ENCODE measurements at places on chromosomes 12 and 14.

- DNase-seq, result no peak
Measured at GRCh38 chr12:91773749-91774429, 371.8 kb downstream of the BTG1 start.

DNA sequence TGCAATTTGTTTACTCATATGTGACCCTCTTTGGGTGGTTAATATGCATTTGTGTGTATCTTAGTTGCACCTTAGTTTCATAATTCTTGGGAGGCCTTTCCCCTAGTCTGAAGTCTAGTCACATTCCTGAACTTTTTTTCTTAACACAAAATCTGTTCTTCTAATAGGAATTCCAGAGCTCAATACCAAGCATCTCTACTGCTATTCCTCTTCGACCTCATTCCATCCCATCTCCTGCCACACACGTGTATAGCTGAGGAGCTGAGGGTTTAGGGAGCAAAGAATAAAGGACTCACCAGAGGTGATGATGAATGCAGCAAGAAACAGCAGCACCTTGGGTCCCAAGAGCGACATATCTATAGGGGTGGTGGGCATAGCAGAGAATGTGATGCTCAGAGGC lies 875 bp downstream of the MFAP5 start:
- no peak for DNase-seq

- peak; percentile 27 for DNase-seq
Measured at GRCh38 chr14:54200726-54201125, 196.1 kb upstream of the CDKN3 start.

DNA sequence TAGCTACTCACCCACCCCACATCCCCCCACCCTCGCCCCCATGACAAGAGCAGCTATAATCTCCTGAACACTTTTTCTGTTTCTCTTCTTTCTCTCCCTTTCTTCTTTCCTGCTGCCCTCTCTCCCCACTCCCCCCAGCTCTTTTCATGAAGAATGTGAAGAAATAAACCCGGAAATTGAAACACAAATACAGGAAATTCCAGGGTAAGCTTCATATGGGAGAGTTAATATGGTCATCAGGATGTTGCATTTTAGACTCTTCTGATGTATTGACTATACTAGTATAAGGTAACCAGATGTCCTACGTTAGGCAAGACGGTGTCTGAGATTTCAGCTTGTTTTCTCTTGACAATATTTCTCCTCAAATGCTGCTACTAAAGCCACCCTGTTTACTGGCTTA lies 41.6 kb upstream of the LRIG3 start:
- DNase-seq, result no peak

GRCh38 chr12:119843100-119843499 lies 34.0 kb downstream of the CIT start:
- DNase-seq, result no peak

DNA sequence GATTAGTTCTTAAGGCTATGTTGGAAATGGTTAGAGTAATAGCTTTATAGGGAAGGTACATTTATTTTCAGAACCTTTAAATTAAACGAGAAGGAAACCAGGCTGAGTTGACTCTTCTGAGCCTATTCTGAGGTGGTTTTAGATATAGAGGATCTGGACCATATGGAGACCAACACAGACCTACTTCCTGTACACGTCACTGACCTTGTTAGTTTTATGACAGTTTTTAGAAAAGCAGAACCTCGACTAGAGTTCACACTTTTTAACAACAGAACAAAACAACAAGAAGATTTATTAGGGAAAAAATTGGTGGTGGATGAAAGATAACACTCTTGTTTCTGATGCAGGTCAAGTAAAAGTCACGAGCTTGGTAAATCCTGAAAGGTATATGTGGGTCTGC lies 107.1 kb downstream of the NPAS3 start:
- DNase-seq, result no peak

DNA sequence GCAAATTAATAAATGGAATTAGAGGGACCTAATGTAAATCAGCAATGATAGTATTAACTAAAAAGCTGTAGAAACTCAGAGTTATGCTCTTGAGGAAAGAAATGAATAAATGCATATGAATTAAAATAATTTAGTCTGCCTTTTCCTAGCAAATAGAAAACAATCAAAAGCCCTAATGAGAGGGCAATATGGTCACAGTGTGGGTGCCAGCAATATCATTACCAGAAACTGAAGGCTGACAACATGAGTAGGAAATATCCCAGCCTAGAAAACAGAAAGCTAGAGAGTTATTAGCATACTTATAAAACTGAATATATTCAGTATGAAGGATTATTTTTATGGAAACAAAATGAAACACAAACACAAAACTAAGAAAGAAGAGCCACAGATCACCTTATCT lies 987.5 kb upstream of the SEL1L start:
- no peak for DNase-seq

DNA sequence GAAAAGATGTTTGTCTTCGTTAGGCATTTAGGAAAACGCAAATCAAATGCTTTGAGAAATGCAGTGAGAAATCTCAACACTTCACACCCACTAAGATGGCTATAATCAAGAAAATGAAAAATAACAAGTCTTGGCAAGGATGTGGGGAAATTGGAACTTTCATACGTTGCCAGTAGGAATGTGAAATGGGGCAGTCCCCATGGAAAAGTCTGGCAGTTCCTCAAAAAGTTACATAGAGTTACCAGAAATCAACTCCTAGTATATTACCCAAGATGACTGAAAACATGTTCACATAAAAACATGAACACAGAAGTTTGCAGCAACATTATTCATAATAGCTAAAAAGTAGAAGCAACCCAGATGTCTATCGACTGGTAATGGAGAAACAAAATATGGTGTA lies 41.5 kb upstream of the LRTM2 start:
- DNase-seq, result no peak

DNA sequence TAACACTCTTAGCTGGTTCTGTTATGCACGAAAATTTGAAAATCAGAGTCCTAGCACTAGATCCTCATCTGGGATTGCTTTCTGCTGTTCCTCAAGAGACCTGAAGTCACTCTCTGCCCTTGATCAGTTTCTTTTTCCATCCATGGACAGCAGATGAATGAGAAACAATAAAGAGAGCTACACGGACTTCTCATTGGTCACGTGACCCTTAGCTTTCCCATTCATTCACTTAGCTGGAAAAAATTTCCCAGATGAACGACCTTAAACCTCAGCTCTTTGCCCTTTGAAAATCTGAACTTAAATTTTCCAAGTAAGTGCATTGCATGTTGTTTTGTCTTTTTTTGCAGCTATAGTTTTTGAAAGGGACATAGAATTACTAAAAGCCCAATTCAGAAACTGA lies 27.2 kb upstream of the RGS6 start:
- no peak for DNase-seq

DNA sequence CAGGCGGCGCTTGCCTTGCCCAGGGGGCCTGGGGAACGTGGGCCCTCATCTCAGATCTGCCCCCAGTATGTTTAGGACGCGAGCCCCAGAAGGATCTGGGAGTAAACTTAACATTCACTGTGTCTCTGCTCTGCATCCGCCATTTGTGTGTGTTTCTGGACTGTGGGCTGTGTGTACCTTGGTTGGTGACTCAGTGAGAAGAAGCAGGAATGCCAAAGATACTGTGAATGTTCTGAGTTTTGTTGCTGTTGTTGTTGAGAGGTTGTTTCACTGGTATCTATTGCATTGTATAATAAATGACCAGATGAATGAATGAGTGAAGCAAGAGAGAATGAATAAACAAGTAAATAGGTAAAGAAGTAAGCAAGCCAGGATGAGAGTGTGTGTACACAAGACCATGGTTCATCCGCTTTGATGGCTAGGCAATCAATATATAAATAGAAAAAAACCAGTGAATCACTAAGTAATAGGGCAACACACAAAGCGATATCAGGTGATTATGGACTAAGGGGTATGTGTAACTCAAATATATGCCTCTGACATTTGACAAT lies 20.5 kb downstream of the MEG3 start:
- DNase-seq, result no peak

- DNase-seq, result no peak
Measured at GRCh38 chr12:93358821-93359220, 18.9 kb upstream of the NUDT4 start.

DNA sequence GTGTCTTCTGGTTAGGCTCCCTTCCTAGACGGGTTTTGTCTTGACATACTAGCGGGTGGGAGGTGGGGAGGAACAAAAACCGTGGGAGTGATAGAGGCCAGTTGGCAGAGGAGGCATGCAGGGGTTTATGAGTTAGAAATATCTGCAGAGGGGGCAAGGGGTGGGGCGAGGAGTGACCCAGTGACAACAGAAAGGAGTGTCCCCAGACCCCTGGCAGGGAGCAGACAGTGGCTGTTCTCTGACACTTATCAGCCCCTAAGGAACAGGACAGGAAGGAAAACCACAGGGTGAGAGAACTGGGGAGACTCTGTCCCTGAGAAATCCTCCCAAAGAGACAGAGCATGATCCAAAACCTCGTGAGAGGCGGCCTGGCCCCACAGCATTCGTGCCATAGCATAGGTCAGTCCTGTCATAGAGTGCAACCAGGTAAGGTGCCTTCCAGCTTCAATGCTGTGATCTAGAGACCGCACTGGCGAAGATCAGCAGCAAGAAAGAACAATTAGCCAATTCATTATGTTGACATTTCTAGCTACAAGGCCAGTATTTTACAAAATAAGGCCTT lies 141.4 kb downstream of the CRADD start:
- DNase-seq, result no peak

DNA sequence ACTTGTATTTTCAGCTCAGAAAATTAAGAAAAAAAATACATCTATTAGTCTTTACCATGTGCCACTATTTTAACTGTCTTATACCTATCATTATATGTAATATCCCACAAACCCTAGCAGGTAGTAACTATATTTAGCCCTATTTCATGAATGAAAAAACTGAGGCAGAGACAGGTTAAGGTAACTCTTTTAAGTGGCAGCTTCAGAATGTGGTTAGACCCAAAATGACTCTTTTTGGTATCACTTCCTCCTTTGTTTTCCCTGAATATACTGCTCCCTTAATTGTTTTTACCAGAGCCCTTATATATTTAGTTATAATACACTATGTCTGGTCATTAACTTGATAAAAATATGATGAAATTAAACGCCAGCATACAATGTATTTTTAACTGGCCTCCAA lies 235.6 kb upstream of the RPL10L start:
- DNase-seq, result peak; percentile 26

- no peak for DNase-seq
Measured at GRCh38 chr12:96359328-96359727, 40.9 kb downstream of the CDK17 start.

DNA sequence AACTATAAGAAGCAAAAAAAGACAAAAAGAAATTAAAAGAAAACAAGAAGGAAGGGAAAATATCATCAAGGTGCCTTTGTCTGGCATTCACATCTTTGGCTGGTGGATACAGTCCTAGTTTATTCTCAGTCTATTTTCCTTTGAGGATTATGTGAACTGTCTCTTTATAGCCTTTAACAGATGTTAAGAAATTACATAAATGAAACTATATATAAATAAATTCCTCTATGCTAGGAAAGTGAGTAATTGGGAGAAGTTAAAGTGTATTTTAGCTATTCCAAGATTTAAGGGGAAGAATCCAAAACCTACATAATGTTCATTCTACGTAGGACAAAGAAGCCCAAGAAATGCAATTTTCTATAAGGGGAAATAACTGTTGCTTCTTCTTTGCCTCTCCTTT lies 316.3 kb downstream of the ADAMTS20 start:
- no peak for DNase-seq

DNA sequence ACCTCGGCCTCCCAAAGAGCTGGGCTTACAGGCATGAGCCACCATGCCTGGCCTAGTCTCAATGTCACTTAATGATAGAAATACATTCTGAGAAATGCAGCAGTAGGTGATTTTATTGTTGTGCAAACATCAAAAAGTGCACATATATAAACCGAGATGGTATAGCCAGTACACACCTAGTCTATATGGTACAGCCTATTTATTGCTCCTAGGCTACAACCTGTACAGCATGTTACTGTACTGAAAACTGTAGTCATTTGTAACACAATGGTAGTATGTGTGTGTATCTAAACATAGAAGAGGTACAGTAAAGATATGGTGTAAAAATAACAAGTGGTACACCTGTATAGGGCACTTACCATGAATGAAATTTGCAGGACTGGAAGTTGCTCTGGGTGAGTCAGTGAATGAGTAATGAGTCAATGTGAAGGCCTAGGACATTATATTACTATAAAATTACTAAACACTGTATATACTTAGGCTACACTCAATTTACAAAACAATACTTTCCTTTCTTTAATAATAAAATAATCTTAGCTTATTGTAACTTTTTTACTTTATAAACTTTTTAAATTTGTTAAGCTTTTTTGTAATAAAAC lies 166.7 kb upstream of the SYT1 start:
- no peak for DNase-seq

GRCh38 chr12:1080520-1081223 lies 89.6 kb downstream of the ERC1 start:
- DNase-seq, result peak; percentile 42

DNA sequence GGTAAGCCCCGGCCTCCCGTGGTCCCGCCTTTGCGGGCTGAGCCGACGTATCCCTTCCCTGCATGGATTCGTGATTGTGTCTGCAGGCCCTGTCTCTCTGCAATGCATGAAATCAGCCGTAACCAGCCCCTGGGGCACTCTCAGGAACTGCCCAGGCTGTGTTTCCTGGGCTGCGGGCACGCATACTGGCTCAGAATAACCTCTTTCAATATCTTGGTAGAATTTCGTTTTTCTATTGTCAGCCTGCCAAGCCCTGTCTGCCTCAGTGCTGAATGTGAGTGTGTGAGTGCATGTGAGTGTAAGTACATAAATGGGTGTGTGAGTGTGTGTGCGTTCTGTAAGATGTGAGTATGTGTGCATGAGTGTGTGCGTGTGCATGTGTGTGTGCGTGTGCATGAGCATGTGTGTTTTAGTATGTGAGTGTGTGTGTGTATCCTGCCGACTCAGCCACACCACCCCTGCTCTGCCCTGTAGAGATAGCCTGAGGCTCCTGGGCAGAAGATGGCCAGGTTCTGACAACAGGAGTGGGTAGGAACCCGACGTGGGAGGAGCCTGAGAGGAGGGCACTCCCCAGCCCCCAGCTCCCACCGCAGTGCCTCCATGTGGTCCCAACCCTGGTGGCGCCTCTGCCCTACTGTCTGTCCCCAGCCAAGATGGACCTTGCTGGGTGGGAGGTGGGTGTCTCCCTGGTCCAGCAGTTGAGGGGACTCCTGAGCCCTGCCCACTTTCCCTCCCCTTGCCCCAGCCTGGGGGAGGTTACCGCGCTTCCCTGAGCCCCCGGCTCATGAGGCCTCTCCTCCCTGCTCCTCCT lies 268.8 kb downstream of the ADGRD1 start:
- DNase-seq, result peak; percentile 78

DNA sequence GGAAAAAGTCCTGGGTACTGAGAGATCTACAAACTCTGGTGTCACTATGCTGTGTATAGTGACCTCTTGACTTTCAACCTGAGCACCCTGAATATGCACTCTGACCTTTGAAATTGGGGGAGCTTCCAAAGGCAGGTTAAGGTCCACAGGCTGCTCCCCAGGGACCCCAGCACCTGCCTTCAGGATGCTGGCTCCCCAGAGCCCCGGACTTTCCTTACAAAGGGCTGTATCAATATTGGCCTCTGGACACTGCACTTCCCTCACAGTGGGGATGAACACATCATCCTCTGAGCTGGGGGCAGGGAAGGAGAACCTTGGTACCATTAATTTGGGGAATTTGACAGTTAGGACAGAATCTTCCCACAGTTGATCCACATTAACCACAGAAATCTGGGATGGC lies 14.3 kb downstream of the PLD4 start:
- no peak for DNase-seq
